ENCODE measurements at places on chromosomes 7 and 10.

DNA sequence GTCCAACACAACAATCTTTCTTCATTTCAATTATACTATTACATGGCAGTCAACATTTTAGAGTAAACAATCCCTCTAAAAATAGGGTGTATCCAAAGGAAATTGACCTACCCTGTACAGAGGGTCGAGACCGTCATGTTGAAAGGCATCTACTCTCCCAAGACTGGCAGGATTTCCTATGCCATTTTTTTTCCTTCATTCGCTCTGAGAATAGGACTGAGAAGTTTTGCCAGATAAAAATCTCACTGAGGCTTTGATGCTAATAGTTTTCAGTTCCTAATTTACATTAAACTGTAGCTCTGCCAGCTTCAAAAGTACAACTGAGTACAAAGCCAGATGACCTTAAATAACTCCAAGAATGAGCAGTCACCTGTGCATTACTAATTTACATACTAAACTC, 84.5 kb upstream of the SEMA3C start:
- no peaks in the 10 kb centered on the region for H3K4me1 ChIP-seq
- H3K27ac ChIP-seq, result no peak overlapping the region
- H3K27me3 ChIP-seq, result no peaks in the 10 kb centered on the region
- no peaks in the 10 kb centered on the region for H3K36me3 ChIP-seq
- H3K4me3 ChIP-seq, result no peak overlapping the region
- DNase-seq, result no peak

DNA sequence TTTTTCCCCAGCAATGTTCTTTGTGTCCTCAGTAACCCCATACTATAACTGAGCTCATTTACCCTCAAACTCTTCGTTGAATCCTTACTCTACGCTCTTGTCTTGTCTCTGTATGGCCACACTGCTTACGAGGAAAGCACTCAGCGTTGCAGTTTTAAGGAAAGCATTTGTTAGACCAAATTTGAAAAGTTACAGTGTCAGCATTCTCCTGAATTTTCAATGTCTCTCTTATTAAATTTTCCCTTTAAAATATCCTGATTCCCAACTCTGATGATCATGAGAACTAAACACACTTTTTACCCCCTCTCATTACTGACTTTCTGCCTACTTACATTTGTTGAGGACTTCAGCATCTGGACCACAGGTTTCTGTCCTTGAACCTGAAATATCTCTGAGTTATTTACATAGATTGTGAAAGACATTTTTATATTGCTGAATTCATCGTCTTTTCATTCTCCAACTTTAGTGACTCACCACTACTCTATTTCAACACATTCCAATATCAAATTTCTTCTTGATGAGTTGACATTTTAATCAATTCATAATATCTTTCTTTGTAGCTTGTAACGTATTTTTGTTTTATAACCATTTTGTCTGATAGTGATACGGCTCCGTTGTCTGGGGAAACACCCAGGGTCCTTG, 19.8 kb upstream of the VWDE start:
- peaks cover 7% of the 10 kb centered on the region for H3K4me1 ChIP-seq
- no peak for DNase-seq
- H3K27ac ChIP-seq, result peak overlapping the region; percentile 74
- H3K4me3 ChIP-seq, result no peak overlapping the region

DNA sequence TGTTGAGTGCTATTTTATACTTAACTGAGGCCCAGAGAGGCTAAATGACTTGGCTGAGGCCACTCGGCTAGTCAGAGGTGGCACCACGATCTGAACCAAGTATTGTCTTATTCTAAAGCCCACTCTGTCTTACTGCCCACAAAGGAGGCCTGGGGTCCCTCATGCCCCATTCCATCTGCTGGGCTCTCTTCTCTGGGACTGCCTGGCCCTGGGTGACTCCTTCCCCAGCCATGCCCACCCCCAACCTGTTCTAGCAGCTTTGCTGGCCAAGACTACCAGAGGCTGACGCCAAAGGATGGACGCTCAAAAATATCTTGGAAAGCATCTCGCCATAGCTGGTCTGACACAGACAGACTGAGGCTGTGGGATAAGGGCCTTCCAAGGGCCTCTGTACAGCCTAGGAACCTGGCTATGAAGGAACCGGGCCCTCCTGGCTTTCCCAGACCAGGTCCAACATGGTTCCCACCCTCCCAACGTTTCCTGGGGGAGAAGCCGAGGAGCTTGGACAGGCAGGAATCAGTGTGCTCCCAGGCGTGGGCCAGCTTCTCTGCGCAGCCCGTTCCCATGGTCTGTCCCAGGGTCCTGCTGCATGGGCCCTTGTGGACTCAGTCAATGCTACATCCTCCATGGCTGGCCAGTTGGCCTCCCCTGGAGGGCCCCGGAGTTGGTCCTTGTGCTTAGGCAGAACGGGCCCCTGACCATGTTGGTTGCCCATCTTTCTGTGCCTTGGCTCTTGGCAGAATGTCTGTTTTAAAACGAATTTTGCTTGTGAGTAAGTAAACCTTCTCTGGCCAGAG, 11.7 kb downstream of the HSPA12A start:
- no peaks in the 10 kb centered on the region for H3K27me3 ChIP-seq
- H3K27ac ChIP-seq, result no peak overlapping the region
- no peaks in the 10 kb centered on the region for H3K4me1 ChIP-seq
- no peak overlapping the region for H3K4me3 ChIP-seq
- no peak for DNase-seq
- no peaks in the 10 kb centered on the region for H3K36me3 ChIP-seq

DNA sequence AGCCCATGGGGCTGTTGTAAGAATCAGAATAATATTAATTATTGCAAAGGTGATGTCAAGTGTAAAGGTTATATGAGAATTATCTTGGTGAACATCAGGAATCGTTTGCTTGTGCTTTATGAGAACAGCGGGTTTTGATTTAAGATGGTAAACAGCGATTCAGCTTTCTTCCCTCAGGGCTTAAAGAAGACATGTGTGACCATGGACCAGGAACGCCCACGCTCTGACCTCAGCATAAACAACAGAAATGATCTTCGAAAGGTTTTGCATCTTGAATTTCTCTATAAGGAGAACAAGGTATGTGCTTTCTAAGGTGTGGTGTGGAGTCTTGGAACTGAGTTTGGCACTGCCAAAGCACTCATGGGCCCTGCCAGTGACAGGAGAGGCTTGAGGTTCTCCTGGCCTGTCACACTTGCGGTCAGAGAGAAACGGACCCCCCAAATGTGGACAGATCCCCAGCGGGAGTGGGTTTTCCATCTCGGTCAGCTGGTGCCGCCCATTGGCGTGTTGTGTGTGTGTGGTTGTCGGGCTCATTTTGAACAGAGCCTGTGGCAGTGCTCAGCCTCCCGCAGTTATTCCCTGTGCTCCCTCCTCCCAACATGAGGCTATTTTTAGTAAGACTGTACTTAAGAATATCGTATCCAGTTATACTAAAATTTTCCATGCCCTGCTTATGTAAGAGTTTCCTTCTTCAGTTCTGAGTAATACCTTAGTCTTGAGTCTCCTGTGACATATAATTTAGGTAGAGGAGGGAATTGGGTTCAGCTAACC, 7.2 kb downstream of the MINDY4 start:
- no peaks in the 10 kb centered on the region for H3K4me1 ChIP-seq
- no peak overlapping the region for H3K27ac ChIP-seq
- no peaks in the 10 kb centered on the region for H3K27me3 ChIP-seq
- no peaks in the 10 kb centered on the region for H3K36me3 ChIP-seq
- no peak overlapping the region for H3K4me3 ChIP-seq
- no peak for DNase-seq
